ENCODE measurements at places on chromosomes 6 and 20. TPM values are rescaled to one million over a fixed set of nuclear protein-coding genes. Genes with fewer than 3 reads are reported as not detected.

DNA sequence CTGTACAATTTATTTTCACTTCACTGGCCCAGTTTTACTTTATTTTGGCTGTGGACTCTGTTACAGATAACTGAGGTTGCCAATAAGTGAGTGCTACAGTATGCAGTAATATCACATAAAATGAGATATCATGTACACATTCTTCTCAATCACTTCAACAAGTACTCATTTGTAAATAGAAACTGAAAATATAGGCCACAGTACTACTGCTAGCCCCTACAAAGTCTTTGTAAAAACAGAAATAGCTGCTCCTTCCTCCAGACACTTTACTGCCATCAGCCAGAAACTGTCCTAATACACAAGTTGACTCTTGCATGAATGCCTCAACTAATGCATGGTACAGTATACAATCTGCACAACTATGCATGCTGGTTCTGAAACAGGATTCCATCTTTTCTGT, 9.2 kb downstream of the DTNBP1 start:
- no peak overlapping the region for H3K27ac ChIP-seq
- DNase-seq, result no peak
- no peaks in the 10 kb centered on the region for H3K36me3 ChIP-seq
- no peaks in the 10 kb centered on the region for H3K4me1 ChIP-seq
- H3K27me3 ChIP-seq, result no peaks in the 10 kb centered on the region

GRCh38 chr6:156933201-156934068, 156.3 kb downstream of the ARID1B start:
- no peak overlapping the region for H3K27ac ChIP-seq
- H3K36me3 ChIP-seq, result no peaks in the 10 kb centered on the region
- H3K4me1 ChIP-seq, result peaks cover 8% of the 10 kb centered on the region

The FERMT1 gene
- total RNA-seq, result 1.5 TPM

DNA sequence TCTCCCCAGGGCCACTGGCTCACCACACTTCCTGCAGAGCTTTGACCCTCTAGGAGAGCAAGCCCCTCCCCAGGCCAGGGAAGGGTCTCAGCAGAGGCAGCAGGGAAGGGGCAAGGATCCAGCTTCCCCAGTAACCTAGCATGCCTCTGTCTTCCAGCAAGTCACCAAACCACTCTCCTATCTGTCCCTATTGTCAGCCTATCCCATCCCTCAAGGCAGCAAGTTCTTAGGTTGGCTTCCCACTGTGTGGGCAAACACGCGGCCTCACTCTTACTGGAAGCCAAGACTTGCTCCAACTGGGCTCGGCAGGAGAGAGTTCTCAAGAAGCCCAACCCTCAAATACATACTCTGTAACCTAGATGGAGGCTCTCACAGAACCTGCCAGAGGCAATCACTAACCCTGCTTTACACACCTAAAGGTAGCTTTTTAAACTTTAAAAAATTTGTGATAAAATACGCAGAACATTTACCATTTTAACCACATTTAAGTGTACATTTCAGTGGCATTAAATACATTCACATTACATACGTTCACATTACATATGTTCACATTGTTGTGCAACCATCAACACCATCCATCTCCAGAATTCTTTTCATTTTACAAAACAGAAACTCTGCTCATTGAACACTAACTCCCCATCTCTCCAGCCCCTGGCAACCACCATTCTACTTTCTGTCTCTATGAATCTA, 58.5 kb downstream of the MRPL14 start:
- peaks cover 4% of the 10 kb centered on the region for H3K4me1 ChIP-seq
- H3K36me3 ChIP-seq, result no peaks in the 10 kb centered on the region
- no peak overlapping the region for H3K4me3 ChIP-seq

GRCh38 chr6:20403766-20404640, 2.3 kb downstream of the E2F3 start:
- H3K27ac ChIP-seq, result peak overlapping the region; percentile 91
- H3K36me3 ChIP-seq, result no peaks in the 10 kb centered on the region
- H3K4me1 ChIP-seq, result peaks cover 11% of the 10 kb centered on the region

DNA sequence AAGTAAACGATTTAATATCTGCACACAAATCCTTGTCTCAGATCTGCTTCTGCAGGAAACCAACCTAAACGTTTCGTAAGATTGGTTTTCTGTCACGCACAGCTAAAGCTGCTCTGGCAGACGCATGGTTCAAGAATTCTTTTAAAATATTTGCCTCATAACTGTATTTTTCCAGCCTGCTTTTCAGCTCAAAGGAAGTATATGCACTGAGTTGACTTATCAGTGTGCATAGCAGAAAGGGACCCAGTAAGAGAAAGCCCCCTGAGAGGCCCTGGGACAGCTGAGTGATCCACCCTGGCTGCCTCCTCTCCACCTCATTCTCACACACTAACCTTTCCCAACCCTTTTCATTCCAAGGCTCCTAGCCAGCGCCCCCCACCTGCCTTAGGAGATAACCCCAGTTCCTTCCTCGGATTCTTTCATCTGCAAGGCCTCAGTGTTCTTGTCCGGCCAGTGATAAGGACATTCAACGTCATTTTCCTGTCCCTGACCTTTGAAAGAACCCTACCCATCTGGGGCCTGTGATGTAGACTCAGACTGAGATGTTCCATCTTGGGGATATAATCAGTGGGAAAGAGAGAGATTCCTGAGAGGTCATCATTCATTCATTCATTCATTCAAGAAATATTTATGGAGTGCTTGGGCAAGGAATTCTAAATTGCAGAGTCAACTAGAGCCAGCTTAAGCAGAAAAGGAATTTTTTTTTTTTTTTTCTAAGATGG, 22.4 kb upstream of the SLC9A8 start:
- no peaks in the 10 kb centered on the region for H3K27me3 ChIP-seq
- H3K27ac ChIP-seq, result no peak overlapping the region
- DNase-seq, result no peak
- no peaks in the 10 kb centered on the region for H3K4me1 ChIP-seq
- H3K4me3 ChIP-seq, result no peak overlapping the region

GRCh38 chr6:154410619-154411072, 54.0 kb upstream of the IPCEF1 start:
- peaks cover 28% of the 10 kb centered on the region for H3K36me3 ChIP-seq
- no peaks in the 10 kb centered on the region for H3K4me1 ChIP-seq
- H3K4me3 ChIP-seq, result no peak overlapping the region
- H3K27me3 ChIP-seq, result no peaks in the 10 kb centered on the region

The NUS1 gene
- total RNA-seq, result 20.3 TPM

All from tibial nerve (tissue), 4 donors.